ENCODE measurements at places on chromosomes 13 and 19.

- no peak for DNase-seq
Observed at GRCh38 chr19:10727685-10728201, 9.9 kb downstream of the DNM2 start.

- no peak for DNase-seq
Observed at GRCh38 chr13:78177306-78177705, 258.7 kb upstream of the EDNRB start.

GRCh38 chr13:48838193-48838973 is 137.3 kb upstream of the FNDC3A start:
- DNase-seq: peak; percentile 65

GRCh38 chr19:10037367-10037766 is 24.1 kb downstream of the RDH8 start:
- DNase-seq: no peak

DNA sequence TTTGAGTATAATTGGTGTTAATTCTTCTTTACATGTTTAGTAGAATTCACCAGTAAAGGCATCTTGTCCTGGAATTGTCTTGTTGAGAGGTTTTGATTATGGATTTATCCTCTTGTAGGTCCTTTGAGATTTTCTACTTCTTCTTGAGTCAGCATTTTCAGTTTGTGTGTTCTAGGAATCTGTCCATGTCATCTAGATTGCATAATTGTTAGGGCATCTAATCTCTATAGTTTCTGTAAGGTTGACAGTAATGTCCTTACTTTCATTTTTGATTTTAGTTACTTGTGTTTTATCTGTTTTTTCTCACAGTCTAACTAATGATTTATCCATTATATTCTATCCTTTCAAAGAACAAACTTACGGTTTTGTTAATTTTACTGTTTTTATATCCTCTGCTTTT is 492.0 kb downstream of the FGF9 start:
- DNase-seq: no peak

- no peak for DNase-seq
Observed at GRCh38 chr19:41698746-41699230, 9.6 kb upstream of the CEACAM5 start.

GRCh38 chr13:46172531-46172991 is 9.4 kb downstream of the LCP1 start:
- DNase-seq: peak; percentile 26

DNA sequence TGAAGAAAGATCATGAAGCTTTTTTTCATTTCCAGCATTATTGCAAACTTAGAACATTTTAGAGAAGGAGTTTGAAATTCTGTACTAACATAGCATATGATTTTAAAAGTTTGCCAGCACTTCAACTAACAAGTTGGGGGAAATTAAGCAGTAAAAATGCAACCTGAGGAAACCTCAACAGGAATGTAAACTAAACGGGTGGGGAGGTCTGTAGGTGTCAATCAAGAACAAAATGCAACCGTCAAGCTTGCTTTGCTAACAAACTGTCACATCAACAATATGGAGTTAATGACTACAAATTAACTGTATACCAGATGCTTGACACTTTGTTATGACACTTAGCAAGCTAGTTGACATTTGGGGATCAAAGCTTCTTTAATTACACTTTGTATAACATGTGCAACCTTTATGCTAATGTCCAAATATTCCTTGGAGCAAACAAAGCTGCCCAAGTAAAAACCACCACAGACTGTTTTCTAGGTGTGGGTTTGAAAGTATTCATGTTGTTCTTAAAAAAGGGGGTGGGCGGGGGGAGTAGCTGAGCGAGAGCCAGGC is 52.1 kb downstream of the DACH1 start:
- DNase-seq: no peak

DNA sequence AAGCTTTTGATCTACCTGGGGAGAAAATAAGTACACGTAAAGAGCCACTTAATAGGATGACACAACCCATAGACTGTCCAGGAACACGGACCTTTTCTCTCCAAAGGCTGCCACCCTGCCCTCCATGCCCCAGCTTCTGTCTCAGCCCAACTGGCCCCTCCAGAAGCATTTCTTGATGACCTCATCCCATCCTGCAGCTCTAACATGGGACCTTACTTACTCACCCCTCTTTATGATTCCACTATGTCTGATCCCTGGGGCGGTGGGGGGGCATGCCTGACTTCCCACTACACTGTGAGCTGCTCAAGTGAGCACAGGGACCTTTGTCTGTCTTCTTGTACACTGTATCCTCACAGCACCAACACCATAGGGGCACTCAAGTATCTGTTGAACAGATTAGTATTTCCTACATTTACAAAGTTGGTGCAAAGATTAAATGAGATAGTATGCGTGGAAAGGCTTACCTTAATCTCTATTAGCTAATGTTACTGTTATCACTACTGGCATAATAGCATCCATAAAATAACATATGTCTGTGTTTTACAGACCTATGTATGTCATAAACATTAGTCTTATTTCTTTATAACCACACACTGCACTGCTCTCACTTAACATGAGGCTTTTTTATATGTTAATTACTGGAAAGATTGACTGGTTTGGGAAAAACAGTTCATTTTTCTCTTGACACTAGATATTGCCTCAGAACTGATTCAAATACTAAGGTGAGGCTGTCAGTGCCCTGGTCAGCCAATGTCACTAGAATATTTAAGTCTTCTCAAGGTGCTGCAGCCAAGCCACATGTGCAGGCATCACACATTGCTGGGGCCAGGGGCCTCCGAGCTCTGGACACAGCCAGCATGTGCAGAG is 100.9 kb downstream of the FOXO1 start:
- no peak for DNase-seq

- no peak for DNase-seq
Observed at GRCh38 chr13:112994084-112994780, 25.2 kb downstream of the MCF2L start.

DNA sequence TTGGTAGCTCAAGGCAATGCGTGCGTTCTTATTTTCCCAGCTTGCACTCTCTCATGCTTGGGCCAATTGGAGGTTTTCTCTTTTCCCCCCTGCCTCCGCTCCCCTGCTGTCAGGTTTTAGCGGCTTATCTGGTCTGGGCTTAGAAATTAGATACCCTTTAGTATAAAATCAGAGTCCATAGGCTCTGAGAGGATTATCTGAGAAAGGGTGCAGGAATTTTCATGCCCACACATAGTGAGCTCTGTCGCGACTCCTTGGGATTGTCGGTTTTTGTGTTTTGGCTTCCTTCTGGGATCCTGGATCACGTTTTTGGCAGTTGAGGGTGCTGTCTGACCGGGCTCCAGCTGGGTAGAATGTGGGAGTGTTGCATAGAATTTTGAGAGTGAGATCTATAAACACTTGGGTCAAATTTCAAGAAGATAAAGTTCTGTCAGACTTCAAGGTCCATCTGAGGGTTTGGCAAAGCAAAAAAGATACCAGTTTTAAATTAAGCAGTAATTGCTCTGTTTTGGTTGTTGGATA is 12.4 kb downstream of the CHAF1A start:
- peak; percentile 85 for DNase-seq

DNA sequence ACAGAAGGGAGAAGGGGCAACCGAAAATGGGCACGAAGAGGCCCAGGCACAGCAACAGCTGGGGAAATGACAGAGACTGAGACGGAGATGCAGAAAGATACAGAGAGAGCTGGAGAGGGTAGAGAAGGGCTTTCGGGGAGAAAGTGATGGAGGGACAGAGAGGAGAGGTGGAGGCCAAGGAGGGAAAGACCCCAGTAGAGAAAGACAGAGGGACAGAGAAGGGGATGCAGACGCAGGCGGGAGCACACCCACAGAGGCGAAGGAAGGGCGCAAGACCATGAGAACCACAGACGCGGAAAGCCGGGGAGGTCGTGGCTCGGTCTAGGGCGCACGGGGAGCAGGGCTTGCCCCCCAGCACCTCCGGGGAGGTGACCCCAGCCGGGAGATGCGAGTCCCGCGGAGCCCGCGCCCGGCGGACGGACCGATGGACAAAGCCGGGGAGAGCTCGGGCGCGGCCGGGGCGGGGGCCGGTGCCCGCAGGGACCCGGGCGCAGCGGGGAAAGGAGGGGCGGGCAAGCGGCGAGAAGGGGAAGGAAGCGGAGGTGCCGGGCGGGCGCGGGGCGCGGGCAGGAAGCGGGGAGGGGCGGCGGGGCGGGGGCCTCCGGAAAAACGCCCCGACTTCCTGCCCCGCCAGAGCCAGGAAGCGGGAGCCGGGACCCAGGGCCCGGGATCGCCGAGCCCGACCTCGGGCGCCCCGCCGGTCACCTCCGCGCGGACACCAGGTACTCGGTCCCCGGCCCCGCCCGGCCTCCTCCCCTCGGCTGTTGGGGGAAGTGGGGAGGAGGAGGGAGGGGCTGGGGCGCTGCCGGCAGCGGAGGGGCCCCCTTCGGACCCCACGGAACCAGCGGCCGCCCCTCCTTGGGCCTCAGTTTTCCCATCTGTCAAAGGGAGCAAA is at the start of gene ARHGEF1:
Gene ARHGEF1 (plus strand): TSS at position 617 of the 895 bp plus-strand sequence. CDS start 4,899 bp downstream, outside the sequence.
- no peak for DNase-seq

DNA sequence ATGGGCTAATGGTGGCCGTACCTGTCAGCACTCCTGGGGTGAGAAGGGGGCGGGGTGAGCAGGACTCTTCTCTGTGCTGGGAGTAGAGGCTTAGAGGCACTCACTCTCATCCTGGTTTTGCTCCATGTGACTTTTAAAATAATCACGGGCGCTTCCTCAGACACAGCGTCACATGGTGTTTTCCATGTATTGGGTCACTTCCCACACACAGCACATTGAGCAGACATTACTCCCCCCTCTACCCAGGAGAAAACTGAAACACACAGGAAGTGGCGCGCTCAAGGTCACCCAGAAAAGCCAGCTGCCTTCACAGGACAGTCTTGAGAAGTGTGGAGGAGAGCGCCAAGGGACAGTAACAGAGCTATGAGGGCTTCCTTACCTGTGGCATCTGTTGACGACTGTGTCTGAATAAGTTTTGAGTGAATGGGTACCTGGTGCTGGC is 23.2 kb downstream of the SPATA13 start:
- no peak for DNase-seq

- no peak for DNase-seq
Observed at GRCh38 chr19:49427339-49427738, 2.2 kb downstream of the GFY start.

GRCh38 chr13:98072476-98072875 is 70.4 kb upstream of the FARP1 start:
- DNase-seq: no peak

DNA sequence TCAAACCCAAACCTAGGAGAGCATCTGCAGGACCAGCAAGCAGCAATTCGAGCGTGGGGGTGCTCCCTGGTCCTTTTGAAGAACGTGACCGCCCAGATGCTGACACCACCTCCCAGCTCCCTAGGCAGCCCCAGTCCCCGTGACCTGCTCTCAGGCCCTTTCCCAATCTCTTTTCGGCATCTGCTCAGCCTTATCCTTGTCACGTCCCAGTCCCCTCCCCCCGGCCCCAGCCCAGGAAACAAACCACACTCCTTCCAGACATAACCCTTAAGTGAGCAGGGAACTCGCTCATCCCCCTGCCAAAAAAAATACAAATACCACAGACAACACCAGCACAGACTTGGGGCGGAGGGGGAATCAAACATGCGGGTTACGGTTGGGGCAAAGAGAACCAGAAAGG is 3.3 kb downstream of the MLLT1 start:
- DNase-seq: peak; percentile 57

DNA sequence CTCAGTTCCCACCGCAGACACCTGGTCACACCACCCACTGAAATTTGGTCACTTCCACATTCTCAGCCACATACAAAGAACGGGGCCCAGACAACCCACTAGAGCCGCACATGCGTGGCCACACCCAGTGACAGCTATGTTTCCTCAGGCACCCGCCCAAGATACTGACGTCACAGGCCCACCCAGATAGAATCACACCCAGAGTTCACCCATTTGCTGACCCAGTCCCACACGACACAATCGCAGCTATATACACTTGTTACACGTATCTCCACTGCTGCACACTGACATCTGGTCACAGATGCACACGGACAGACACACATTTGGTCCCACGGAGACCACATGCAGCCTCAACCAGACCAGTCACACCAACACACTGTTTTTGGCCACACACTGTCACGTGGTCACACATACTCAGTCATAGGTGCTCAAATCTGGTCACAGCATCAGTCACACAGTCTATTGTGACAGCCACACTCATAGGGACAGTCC is 2.9 kb downstream of the NUMBL start:
- DNase-seq: no peak

DNA sequence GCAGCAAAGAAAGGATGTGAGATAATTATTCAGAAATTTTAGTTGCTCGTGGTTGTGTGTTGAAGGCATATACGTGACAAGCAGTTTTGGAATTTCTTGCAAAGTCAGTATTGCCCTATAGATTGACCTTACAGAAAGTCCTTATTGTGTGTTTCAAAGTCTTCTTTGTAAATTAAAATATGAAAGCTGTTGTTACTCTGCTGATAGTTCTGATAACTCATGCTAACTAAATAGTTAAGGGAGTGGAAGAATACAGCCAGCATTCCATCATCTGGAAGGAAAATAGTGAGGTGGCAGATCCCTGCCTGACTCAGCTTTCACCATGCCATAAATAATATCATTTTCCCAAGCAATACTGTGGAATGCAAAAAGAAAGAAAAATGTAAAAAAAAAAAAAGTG is 27.2 kb downstream of the WASF3 start:
- DNase-seq: no peak

DNA sequence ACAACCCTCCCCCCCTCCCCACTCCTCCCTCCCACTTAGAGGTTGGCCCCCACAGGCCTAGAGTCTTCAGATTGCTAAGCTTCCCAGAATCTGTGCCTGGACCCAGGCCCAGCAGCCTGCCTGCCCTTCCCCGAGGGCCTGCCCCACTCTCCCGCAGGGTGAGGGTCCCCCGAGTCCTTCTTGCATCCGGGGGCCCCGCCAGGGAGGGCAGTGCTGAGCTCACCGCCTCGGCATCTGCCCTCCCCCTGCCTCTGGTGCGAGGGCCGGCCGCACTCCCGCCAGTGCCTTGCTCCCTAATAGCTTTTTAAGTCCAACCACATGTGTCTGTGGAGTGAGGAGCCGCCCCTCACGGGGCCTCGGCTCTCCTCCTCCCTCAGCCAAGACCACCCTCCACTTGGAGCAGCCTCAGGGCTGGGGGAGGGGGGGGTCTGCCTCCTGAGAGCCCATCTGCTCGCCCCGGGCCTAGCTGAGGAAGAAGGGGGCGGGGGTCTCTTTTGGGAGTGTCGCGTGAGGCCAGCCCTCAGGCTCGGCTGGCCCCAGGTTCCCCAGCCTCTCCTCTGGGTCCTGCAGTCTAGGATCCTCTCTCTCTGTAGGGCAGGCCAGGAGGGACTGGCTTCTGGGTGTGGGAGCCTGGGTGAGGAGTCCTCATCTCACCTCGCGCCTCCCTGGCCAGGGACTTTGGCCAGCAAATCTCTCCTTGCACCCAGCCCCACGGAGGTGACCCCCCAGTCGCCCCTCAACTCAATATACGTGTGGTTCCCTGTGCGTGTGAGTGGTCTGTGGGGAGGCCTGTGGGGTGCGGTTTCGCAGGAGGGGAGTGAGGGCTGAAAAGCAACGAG is 47.2 kb downstream of the LYL1 start:
- DNase-seq: peak; percentile 76
